ENCODE measurements at places on chromosomes 11 and 22. TPM values are rescaled to one million over a fixed set of nuclear protein-coding genes. Genes with fewer than 3 reads are reported as not detected.
A peak's percentile ranks its signal among the peaks of the same experiment; 100 is the strongest.

DNA sequence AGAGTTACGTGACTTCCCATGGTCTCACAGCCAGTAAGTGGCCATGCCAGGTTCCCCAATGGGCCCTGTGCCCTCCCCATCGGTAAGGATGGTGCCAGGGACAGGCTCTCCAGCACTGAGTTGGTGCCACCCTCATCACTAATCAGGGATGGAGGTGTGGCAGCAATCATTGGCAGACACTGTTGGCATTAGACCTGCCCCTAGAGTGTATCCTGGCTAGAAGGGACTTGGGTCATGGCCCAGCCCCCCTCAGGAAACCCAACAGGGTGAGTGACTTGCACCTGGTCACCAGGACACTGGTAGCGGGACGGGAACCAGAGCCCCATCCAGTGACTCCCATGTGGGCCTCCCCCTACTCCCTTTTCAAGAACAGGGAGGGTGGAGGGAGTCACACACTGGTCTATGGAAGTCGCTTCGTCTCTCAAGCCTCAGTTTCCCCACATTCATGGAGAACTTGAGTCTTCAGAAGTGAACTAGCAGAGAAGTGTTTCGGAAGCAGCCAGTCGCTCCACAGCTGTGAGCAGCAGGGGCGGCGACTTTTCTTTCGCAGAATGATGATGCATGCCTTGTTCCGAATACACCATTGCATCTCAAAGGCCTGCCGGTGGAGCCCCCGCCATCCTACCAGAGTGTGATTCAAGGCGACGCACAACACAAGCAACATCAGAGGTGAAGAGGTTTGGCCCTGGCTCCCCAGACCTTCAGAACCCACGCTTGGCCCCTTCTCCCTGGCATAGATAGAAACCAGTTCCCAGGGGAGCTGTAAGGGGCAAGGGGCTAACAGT lies 12.9 kb downstream of the MS4A10 start:
- no peak overlapping the region for H3K27ac ChIP-seq
- H3K4me3 ChIP-seq: no peak overlapping the region
- H3K27me3 ChIP-seq: peaks cover 91% of the 10 kb centered on the region
- peaks cover 8% of the 10 kb centered on the region for H3K4me1 ChIP-seq
- no peaks in the 10 kb centered on the region for H3K36me3 ChIP-seq
- DNase-seq: no peak

GRCh38 chr11:2144544-2145248 lies 5.5 kb upstream of the IGF2 start:
- H3K36me3 ChIP-seq: peaks cover 4% of the 10 kb centered on the region
- H3K4me3 ChIP-seq: no peak overlapping the region
- peaks cover 90% of the 10 kb centered on the region for H3K27me3 ChIP-seq
- no peak for DNase-seq
- H3K4me1 ChIP-seq: peaks cover 13% of the 10 kb centered on the region

DNA sequence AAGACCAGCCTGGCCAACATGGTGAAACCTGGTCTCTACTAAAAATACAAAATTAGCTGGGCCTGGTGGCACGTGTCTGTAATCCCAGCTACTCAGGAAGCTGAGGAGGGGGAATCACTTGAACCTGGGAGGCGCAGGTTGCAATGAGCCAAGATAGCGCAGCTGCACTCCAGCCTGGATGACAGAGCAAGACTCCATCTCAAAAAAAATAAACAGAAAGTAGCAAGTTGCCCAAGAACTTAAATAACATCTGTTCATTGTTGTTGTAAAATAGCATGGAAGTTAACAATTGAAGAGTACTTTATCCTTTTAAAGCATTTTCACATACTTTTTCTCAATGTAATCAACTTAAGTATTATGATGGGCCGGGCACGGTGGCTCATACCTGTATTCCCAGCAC lies 5.7 kb downstream of the AMBRA1 start:
- no peak for DNase-seq
- H3K27me3 ChIP-seq: no peaks in the 10 kb centered on the region
- peaks cover 21% of the 10 kb centered on the region for H3K4me1 ChIP-seq
- H3K27ac ChIP-seq: no peak overlapping the region
- H3K4me3 ChIP-seq: no peak overlapping the region
- peaks cover 18% of the 10 kb centered on the region for H3K36me3 ChIP-seq

DNA sequence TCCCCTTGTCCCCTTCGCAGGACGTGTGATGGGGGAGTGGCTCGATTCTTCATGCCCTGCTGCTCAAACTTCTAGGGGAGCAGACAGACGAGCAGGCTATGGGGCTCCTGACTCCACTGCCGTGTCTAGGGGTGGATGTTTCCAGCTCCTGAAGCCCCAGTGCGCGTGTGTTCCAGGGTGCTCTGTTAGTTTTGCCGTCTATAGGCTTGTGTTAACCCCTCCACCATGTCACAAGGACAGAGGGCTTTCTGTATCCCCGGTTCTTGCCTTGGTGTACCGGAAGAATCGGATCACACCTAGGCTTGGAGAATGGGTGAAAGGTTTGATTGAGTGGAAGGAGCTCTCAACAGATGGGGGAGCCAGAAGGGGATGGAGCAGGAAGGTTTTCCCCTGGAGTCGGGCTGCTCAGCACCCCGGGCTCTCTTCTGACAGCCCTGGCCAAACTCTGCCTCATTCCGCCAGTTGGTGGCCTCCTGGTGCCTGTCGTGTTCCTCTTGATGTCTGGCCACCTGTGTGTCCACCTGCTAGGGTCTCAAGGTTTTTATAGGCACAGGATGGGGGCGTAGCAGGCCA lies 810.7 kb downstream of the BRD1 start:
- no peak for DNase-seq
- no peaks in the 10 kb centered on the region for H3K4me1 ChIP-seq

- H3K36me3 ChIP-seq: no peaks in the 10 kb centered on the region
- peak; percentile 46 for DNase-seq
- H3K4me3 ChIP-seq: no peak overlapping the region
- no peak overlapping the region for H3K27ac ChIP-seq
- H3K27me3 ChIP-seq: peaks cover 24% of the 10 kb centered on the region
These were observed 152.8 kb downstream of the NCAM1 start for GRCh38 chr11:113113801-113114704.

- H3K27ac ChIP-seq: no peak overlapping the region
- peaks cover 13% of the 10 kb centered on the region for H3K36me3 ChIP-seq
- H3K27me3 ChIP-seq: no peaks in the 10 kb centered on the region
- peak; percentile 7 for DNase-seq
- H3K4me3 ChIP-seq: no peak overlapping the region
- no peaks in the 10 kb centered on the region for H3K4me1 ChIP-seq
These were observed 21.6 kb downstream of the APOL5 start for GRCh38 chr22:35739076-35739930.

The FAM181B gene
- 0.09 TPM for total RNA-seq

The OTOG gene
- 0.32 TPM for total RNA-seq

The RASD2 gene
- total RNA-seq: 0.14 TPM

Data from Calu3 (cell line).